ENCODE measurements at places on chromosomes 16 and 17.
A peak's percentile ranks its signal among the peaks of the same experiment; 100 is the strongest.

DNA sequence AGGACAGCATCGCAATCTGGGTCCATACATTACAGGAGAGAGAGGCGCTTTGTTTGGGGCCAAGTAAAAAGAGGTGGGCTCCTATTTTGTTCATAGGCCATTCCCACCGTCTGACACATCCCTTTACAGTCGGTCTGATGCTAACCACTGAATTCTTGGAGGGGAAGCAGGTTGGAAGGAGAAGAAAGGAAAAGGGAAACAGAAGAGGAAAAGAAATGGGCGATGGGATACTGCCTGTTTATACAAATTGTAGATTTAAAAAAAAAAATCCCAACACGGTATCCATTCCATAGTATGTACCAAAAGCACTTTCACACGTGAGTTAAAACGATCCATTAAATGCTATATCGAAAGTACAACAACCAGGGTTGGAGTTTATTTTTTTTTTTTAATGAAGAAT lies 4.0 kb upstream of the ZFHX3 start:
- DNase-seq = no peak

DNA sequence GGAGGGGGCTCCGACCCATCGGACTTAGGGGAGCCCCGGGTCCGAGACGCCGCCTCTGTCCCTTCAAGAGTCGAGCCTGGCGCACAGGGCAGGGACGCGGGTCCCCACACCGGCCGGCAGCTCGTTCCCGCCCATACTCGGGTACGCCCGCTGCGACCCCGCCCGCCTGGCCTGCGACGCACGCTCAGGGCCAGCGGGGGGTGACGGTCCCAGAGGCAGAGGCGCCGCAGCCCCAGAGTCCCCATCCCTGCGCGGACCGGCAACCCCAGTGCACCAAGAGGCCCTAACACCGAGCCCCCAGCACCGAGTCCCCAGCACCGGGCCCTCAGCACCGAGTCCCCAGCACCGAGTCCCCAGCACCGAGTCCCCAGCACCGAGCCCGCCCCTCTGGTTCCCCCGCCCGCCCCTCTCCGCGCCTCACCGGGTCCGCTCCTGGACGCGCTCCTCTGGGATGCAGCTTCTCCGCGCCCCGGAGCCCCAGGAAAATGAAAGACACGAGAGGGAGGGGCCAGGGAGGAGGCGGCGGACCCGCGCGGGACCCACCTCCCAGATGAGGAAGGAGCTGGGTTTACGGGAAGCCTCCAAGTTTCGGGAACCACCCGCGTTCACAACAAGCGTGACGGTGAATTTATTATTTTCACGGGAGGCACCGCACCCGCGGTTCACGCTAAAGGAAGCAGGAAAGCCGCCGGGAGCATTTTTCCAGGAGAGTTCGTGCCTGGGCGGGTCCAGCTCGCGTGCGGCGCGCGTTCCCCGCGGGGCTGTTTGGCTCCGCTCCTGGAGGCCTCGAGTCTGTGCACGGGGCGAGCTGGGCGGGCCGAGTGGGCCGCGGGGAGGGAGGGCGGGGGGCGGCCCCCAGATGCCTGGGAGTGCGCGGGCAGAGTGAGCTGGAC lies at the start of gene SECTM1:
Gene SECTM1, minus strand, starts transcription at position 488 of the 893 bp plus-strand sequence. CDS start 6,526 bp downstream, outside the sequence.
- no peak for DNase-seq

GRCh38 chr17:4987767-4988567 lies 492 bp upstream of the CAMTA2 start:
- no peak for DNase-seq

DNA sequence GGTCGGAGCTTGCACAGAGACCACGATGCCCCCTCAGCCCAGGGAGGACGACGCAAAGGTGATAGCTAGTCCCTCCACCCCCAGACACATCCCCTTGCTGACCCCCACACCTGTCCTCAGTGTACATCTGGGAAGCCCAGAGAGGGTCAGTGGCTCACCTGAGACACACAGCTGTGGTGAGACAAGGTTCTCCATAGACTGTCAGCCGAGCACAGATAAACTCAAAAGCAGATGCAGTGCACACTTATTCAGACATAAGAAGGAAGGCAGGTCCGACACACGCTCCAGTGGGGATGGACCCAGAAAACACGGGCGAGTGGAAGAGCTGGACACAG lies 19.6 kb downstream of the CBFA2T3 start:
- DNase-seq = no peak

- DNase-seq = peak; percentile 11
These were observed 14.0 kb upstream of the MPRIP start for GRCh38 chr17:17028059-17028877.

GRCh38 chr17:6077752-6078151 lies 7.6 kb downstream of the WSCD1 start:
- no peak for DNase-seq

GRCh38 chr17:36808180-36808661 lies 129.1 kb upstream of the LHX1 start:
- no peak for DNase-seq

DNA sequence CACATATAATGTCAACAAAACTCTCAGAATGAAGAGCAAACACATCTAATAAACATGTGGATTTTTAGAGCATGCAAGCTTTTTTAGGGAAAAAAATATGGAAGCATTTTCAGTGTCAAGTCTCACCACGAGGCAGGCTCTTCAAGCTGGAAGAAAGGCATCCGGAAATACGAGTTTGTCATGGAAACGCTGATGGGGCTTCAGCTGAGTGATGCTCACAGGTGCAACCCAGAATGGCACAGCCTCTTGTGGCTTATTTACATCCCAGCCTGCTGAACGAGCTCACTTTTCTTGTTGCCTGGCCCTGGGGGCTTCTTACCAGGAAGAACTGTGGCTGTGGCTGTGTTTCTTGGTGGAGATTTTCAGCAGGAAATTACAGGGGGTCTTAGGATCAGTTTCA lies 24.1 kb upstream of the DYNLL2 start:
- no peak for DNase-seq

- no peak for DNase-seq
These were observed 13.1 kb downstream of the CCR7 start for GRCh38 chr17:40551879-40552768.

DNA sequence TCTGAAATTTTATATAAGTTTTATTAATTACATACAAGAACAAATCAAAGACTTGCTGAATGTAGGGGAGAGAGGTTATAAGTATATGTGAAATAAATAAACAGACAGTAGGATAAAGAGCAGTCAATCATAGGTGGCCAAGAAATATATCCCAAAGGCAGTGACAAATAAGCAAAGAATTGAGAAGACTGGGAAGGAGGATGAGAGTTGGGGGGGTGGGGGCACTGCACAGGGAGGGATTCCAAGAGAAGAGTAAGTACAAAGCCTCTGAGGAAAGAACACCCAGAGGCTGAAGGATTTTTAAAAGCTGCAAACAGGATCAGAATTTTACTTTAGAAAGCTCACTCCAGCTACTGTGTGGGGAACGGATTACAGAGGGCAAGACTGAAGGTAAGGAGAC lies 2.8 kb downstream of the PELP1 start:
- DNase-seq = no peak

DNA sequence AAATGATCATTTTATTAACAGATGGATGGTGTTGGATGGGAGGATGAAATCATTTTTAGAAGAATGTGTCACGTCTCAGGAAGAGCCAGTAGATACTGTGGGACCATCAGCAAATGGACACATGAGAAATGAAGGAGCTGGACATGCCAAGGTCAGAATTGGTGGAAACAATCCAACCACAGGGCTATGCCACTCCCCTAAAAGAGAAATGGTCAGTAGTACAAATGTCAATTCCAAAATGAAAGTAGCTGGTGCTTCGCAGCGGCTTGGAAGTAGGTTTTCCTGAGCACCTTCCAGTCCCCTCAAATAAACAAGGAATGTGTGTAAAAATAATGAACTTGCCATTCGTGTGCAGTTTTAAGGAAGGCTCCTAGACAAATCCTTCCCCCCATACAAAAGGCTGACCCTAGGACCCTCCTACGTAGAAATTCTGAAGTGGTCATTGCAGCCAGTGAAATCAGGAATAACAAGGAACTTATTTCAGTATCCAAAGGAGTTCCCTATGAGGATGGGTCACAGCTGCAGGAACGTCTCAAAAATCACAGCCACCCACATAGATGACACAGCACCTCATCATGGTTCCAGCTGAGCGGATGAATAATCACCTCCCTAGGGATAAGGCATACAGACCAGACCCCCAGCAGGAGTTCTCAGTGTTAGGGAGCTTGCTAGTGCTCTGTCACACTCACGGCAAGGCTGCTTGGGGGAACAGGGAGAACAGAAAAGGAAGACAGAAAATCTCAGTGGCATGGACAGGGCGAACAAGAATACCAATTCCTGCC lies 239.2 kb downstream of the HS3ST3A1 start:
- DNase-seq = no peak
